ENCODE measurements at places on chromosomes 5 and 9. TPM values are rescaled to one million over a fixed set of nuclear protein-coding genes. Genes with fewer than 3 reads are reported as not detected.

Gene GLE1
- total RNA-seq = 17.2 TPM

Gene PAXX
- total RNA-seq = 18.8 TPM

Gene CCDC180
- 0.65 TPM for total RNA-seq

Gene GEMIN5
- 16.6 TPM for total RNA-seq

Gene ORM2
- not detected for total RNA-seq

Gene TBC1D9B
- 41.9 TPM for total RNA-seq

Gene TMEM174
- not detected for total RNA-seq

Gene FRMPD1
- total RNA-seq = not detected

Gene SNX24
- 7.6 TPM for total RNA-seq

Gene PCDHA12
- not detected for total RNA-seq

Gene IFNA13
- not detected for total RNA-seq

Gene EGFLAM
- 1.9 TPM for total RNA-seq

Gene ARL10
- total RNA-seq = 8.1 TPM

Gene SPATA31C1
- not detected for total RNA-seq

Gene LOX
- total RNA-seq = 35.4 TPM

Gene SPINK7
- not detected for total RNA-seq

Gene OMD
- not detected for total RNA-seq

Gene PAIP2
- total RNA-seq = 109 TPM

Gene KIAA1958
- total RNA-seq = 2.3 TPM

Gene BTNL3
- total RNA-seq = not detected

Gene MEIKIN
- total RNA-seq = not detected

Gene PCDHB5
- total RNA-seq = 0.46 TPM

Gene PCDHGA2
- 0.65 TPM for total RNA-seq

Gene ZNF454
- total RNA-seq = 0.97 TPM

Gene RCL1
- 20.5 TPM for total RNA-seq

Gene CARD6
- 20.5 TPM for total RNA-seq

Gene TBCA
- total RNA-seq = 115 TPM

Gene GZMA
- not detected for total RNA-seq

Gene PAX5
- not detected for total RNA-seq

Gene PCDHGA7
- total RNA-seq = 0.91 TPM

Gene BARHL1
- not detected for total RNA-seq

Gene SLC45A2
- not detected for total RNA-seq

Gene ALDH1A1
- total RNA-seq = 124 TPM

Gene PCDHA1
- total RNA-seq = 0.32 TPM

Data from epithelial cell of umbilical artery (primary cell).